ENCODE measurements at places on chromosomes 2 and 18.

GRCh38 chr2:206392118-206392517 lies 51.2 kb upstream of the ADAM23 start:
- DNase-seq = peak; percentile 26

- no peak for DNase-seq
Measured at GRCh38 chr2:43519643-43520221, 76.1 kb downstream of the THADA start.

- DNase-seq = no peak
Measured at GRCh38 chr2:239532859-239533258, 132.0 kb upstream of the HDAC4 start.

DNA sequence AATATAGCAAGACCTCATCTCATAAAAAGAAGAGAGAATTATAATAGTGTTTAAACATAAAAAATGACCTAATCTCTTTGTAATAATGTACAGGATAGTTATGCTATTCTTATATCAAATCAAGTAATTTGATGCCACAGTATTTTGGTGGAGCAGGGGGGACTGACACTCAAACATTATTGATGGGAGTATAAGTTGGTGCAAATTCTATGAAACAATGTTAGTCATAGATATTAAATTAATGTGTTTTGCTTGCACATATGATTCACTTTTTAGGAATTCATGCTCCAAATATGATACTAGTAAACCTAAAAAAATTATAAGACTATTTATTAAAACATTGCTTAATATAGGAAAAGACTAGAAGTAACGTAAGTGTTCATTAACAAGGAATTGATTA lies 256.1 kb upstream of the SYT4 start:
- DNase-seq = no peak

GRCh38 chr2:11787991-11788390 lies 41.6 kb downstream of the LPIN1 start:
- no peak for DNase-seq

- DNase-seq = no peak
Measured at GRCh38 chr2:154704991-154705390, 6.5 kb downstream of the KCNJ3 start.

- DNase-seq = no peak
Measured at GRCh38 chr2:35099342-35099741, 1256.2 kb upstream of the CRIM1 start.

GRCh38 chr2:19688059-19688458 lies 213.7 kb downstream of the TTC32 start:
- DNase-seq = no peak

- DNase-seq = no peak
Measured at GRCh38 chr2:165639504-165639903, 154.5 kb downstream of the GALNT3 start.

DNA sequence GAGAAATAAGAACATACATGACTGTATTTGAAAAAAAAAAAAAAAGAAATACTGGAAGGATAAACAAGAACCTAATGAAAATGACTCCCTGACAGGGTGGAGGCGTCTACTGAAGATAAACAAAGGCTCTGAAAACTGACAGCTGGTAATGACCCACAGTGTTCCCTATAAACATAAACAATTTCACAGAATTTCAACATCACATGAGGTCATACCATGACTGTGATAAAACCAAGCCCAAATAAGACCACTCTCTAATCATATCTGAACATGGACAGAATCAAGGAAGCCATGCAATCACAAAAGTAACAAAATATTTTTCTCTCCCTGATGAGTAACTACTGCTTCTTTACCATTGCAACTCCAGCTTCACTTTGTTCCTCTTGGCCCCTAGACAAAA lies 159.3 kb downstream of the FAM124B start:
- no peak for DNase-seq

- DNase-seq = no peak
Measured at GRCh38 chr2:52632543-52632942, 1135.1 kb upstream of the CHAC2 start.

DNA sequence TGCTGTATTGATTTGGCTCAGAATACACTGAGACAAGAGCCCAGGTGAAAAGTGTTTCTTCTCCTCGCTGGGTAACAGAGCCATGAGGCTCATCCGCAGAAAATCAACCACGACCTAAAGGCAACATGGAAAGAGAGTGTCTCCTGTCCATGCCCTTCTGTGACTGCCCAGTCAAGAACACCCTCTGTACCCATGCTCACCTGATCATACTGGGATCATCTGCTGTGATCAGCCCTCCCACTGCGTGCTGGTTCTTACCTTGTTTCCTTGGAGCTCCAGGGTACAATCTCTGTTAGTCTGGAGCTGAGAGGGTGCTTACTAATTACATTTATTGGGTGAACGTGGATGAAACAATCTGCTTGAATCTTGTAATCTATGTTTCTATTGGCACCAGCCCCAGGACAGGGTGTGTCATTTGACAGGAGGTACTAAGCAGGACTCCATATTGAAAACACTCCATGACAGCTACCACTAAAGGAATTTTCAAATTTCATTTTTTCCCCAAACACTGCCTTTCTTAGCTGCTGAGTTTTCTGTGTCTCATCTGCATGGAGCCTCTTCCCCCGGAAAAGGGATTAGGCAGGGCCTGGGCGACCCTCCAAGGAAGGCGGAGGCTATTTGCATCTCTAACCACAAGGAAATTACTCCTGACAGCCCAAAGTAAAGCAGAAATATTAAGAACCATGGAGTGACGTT lies 39.7 kb upstream of the GRP start:
- DNase-seq = no peak

- DNase-seq = no peak
Measured at GRCh38 chr18:75049455-75049789, 159.5 kb downstream of the PTGR3 start.

GRCh38 chr2:199261239-199261638 lies 196.5 kb downstream of the SATB2 start:
- DNase-seq = peak; percentile 65

- no peak for DNase-seq
Measured at GRCh38 chr2:231781798-231782726, 980 bp upstream of the PDE6D start.

DNA sequence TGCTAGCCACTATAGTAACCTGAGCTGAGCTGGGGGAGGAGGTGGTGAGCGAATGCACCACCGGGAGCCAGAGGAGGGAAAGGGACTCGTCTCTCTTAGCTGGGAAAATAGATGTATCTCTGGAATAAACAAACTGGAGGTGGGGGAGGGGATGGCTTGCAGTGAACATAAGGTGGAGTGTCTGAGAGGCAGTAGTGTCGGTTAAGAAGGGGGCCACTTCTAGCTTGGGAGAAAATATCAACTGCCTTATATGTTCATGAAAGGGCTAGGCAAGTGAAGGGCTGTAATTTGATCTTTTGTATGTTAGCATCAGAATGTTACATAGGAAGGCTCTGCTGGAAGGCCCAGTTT lies 2.2 kb downstream of the SETBP1 start:
- DNase-seq = no peak
